ENCODE measurements at places on chromosomes 13 and 19.
A peak's percentile ranks its signal among the peaks of the same experiment; 100 is the strongest.

DNA sequence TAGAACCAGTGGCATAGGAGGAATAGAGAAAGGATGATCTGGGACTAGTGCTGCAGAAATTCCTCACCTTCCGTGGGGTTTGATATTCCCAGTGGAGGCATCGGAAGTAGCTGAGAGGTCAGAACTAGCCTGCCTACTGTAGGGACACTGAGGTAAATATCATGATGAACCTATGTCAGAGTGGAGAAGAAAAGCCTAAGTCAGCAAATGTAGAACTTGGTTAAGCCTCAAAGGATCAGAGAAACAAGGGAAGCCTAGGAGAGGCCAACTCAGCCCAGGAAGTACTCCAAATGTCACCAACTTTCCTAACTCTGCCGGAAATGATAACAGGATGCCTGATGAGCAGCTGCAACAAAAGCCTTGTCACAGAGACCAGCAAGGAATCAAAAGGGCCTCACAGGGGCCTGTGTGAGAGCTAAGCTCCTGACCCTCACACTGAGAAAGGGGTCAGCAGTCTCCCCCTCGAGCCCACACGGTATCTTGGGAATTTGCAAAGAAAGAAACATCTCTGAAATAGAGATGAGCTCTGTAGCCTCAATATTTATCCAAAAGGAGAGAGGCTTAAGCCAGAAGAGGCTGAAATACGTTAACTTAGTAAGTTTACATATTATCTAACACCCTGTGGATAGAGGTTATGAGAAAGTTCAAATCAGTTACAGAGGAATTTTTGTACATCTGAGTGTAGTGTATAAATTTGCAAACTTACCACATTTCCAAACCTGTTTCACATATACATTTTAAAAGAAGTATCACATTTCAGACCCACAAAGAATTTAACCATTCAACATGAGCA is 1064.3 kb downstream of the DIAPH3 start:
- peak; percentile 69 for DNase-seq

DNA sequence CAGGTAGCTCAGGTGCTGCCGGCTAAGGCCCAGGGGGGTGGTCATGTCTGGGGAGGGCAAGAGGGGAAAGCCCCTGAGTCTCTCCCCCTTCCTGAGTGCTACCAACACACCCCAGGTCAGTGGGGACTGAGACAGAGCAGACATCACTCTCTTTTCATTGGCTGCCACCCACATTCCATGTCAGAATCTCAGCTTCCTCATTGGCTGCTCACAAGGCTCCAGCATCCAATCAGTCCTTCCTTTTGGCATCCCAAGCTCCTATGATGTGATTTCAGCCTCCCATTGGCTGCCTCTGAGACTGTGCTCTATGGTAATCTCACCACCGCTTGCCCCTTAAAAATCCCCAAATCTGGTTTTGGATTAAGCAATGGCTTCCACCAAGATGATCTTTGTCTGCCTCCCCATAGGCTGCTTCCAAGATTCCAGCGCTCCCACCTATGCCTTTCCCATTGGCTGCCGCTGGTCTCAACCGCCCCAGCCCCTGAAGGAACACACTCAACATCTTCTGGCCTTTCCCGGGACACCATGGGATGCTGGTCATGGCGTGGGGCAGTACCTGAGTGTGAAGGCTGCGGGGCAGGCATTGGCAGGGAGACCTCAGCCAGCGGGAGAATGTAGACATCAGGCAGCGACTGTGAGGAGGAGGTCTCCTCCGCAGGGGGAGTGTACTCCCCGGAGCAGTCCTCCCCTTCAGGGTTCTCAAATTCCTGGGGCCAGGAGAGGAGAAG is 2.0 kb downstream of the LMTK3 start:
- DNase-seq, result no peak

- no peak for DNase-seq
Measured at GRCh38 chr13:98606296-98606695, 29.4 kb upstream of the STK24 start.

DNA sequence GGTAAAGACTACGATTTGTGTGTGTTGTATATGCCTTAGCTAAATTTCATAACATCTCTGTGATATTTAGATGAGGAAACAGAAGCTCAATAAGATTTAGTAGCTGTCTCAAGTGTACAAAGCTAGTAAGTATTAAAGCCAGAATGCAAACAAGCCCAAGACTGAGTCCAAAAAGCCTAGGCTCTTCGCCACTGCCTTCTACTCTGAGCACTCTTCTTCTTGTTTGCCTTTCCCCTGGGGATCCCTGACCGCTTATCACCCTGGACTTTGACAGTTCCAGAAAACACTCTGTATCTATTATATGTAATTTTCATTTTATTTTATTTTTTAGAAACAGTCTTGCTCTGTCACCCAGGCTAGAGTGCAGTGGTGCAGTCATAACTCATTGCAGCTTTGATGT is 5.8 kb downstream of the TM9SF2 start:
- no peak for DNase-seq

DNA sequence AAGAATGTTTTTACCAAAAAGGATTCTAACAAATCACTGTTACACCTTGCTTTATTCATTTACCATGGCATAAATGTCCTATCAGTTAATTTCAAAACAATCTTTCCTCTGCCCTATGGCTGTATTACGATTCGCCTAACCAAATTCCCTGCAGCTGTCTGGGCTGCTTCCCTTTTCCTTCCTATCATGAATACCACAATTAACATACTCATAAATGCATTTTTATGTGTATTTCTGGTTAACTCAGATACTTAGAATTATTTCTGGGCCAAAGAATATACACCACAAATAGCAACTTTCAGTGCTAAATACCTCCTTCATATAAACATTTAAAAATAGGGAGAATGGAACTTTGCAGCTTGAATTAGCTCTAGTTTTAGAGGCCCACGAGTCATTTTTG is 30.4 kb downstream of the ANKRD10 start:
- DNase-seq, result no peak

DNA sequence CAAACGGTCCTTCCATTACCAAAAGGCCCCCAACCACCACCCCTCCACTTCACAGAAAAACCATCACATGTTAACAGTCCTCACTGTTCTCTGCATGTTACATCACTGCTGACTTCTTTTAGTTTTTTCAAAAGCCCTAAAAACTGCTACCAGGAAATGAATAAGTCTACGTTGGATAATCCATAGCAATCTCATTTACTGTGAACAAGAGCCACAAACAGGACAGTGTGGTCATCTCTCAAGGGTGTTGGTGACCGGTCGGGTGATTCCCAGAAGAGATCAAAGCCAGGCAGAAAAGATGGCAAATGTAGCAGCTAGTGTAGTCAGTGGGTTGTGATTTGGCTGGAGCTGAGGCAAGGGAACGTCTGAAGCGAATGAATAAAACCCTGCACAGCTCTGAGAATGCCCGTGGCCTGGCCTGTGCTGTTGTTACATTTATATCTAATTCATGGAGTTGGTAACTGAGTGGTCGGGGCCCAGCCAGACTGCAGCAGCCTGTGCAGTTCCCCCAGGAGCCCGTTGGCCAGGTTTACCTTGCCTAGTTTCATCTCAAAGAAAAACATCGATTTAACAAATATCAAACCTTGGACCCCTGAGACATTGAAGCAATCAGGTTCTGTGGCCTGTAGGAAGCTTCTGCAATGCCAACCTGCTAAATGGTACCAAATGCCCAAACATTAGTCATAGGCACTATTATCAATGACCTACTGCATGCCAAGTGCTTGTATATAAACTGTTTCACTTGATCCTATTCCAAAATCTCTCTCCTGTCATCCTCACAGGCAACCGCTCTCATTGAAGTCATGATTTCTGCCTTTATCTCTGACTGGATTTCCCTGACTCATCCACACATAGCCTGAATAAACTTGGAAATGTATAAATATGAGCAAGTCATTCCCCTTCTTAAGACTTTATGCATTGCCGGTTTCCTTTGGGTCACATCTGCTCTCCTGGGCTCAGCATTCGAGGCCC is 153.8 kb upstream of the SERP2 start:
- DNase-seq, result peak; percentile 93

GRCh38 chr13:21879263-21879914 is 208.5 kb downstream of the FGF9 start:
- DNase-seq, result no peak

GRCh38 chr13:109154966-109155761 is 525.8 kb downstream of the MYO16 start:
- peak; percentile 50 for DNase-seq

DNA sequence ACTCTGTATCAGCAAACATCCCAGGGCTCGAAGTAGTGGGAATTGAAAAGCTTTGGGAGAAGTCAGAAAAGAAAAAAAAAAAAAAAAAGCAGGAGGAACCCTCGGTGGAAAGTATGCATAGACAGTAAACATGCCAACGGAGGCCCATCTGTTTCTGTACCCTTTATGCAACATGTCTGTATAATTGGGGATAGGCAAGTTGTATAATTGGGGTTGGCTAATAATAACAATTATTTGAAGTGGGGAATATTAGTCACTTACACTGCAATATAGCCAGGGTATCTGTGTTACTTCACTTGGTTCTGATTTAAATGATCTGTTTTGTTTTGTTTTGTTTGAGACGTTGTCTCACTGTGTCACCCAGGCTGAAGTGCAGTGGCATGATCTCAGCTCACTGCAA is 12.1 kb upstream of the IGFL4 start:
- no peak for DNase-seq

GRCh38 chr13:30422054-30422839 is at the start of gene UBE2L5:
TSS of gene UBE2L5 (plus strand) at chr13:30422493. CDS start at chr13:30427991, 5,498 bp downstream.
- DNase-seq, result peak; percentile 74

GRCh38 chr13:107993239-107993949 is 221.9 kb downstream of the LIG4 start:
- DNase-seq, result no peak

GRCh38 chr13:102172406-102172805 is 229.4 kb downstream of the FGF14 start:
- DNase-seq, result no peak
